ENCODE measurements at places on chromosomes 12 and 14. TPM values are rescaled to one million over a fixed set of nuclear protein-coding genes. Genes with fewer than 3 reads are reported as not detected.

Gene TAS2R46
- polyA plus RNA-seq = 0.21 TPM

Gene SHMT2
- polyA plus RNA-seq = 40.4 TPM

Gene SPIC
- polyA plus RNA-seq = not detected

Gene GSG1
- polyA plus RNA-seq = not detected

Gene THTPA
- 18.1 TPM for polyA plus RNA-seq

GRCh38 chr14:52018252-52018651, 28.9 kb downstream of the RTRAF start:
- no peak overlapping the region for H3K27ac ChIP-seq
- no peak for DNase-seq
- no peak overlapping the region for H3K4me3 ChIP-seq
- H3K4me1 ChIP-seq = peaks cover 4% of the 10 kb centered on the region

DNA sequence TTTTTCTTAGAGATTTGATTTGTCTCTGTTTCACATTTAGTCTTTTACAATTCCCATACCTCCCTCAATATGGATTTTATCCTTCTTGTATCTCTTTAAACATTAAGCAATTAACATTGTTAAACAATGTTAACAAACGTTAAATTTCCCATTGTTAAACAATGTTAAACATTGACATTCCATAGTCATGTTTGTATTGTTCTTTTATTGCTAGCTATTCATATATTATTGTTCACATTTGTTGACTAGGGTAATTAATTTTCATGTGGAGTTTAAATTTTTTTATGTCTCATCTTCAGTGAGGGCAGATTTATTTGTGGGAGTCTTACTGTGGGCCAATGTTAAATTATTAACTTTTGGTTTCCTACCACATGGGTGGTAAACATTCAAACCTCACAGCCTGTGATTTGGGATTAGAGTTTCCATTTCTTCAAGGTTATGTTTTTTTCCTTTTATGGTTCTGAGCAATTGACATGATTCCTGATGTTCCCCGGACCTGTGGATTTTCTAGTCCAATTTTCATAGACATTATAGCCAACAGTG, 294.3 kb downstream of the ALG10B start:
- H3K27me3 ChIP-seq = no peaks in the 10 kb centered on the region
- H3K27ac ChIP-seq = no peak overlapping the region
- DNase-seq = no peak
- H3K4me1 ChIP-seq = no peaks in the 10 kb centered on the region

- no peaks in the 10 kb centered on the region for H3K27me3 ChIP-seq
- DNase-seq = no peak
- no peak overlapping the region for H3K27ac ChIP-seq
- H3K4me3 ChIP-seq = no peak overlapping the region
- no peaks in the 10 kb centered on the region for H3K36me3 ChIP-seq
Measured at GRCh38 chr14:93943052-93943451, 15.9 kb downstream of the FAM181A start.

- no peaks in the 10 kb centered on the region for H3K36me3 ChIP-seq
- no peak for DNase-seq
- no peaks in the 10 kb centered on the region for H3K27me3 ChIP-seq
- H3K27ac ChIP-seq = no peak overlapping the region
Measured at GRCh38 chr12:89085421-89085820, 266.9 kb downstream of the DUSP6 start.

- no peak overlapping the region for H3K4me3 ChIP-seq
- no peak overlapping the region for H3K27ac ChIP-seq
- H3K27me3 ChIP-seq = no peaks in the 10 kb centered on the region
- no peaks in the 10 kb centered on the region for H3K36me3 ChIP-seq
- no peak for DNase-seq
- H3K4me1 ChIP-seq = peaks cover 3% of the 10 kb centered on the region
Measured at GRCh38 chr12:69345077-69345476, 3.1 kb upstream of the LYZ start.

DNA sequence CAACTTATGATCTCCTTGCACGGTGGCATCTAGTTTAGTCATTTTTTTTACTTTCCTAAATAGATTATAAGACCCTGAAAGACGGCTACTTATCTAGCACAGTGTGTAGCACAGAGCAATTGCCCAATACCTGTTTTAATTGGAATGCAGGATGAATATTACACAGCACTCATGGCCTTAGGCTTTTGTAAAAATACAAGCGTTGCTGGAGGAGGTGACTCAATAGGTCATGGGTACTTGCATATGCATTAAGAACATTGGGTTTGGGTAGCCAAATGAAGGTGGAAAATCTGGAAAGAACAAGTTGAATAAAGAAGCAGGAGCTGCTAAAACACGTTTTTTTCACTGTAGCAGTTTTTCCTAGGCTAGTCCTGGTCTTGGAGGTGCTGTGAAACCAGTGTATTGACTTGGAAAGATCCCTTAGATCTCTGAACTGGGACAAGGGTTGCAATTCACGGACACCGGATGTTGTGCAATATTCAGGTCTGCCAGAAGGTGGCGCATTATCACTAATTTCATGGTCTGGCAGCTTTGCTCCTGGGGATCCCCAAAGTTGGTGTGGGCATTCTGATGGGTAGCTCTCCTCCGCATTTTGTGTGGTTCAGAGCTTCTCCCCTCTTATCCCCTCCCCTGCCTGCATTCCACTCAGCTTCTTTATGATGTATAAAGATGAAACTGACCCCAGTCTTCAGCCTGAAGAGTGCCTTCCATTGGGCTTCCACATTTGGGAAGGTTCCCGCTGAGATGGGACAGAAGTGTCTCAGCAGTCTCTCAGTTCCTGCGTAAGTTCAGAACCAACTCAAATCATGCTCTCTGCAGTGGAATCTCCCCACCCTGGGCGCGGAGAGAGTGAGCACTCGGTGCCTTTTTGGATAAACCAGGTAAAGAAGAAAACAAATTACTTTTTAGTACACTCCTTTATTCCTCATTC, 278.3 kb downstream of the NRXN3 start:
- no peak overlapping the region for H3K27ac ChIP-seq
- no peaks in the 10 kb centered on the region for H3K36me3 ChIP-seq
- H3K4me3 ChIP-seq = no peak overlapping the region
- no peaks in the 10 kb centered on the region for H3K4me1 ChIP-seq
- DNase-seq = no peak
- no peaks in the 10 kb centered on the region for H3K27me3 ChIP-seq

GRCh38 chr12:66482351-66483203, 180.3 kb downstream of the HELB start:
- H3K4me3 ChIP-seq = no peak overlapping the region
- H3K27ac ChIP-seq = no peak overlapping the region
- H3K4me1 ChIP-seq = no peaks in the 10 kb centered on the region
- no peaks in the 10 kb centered on the region for H3K36me3 ChIP-seq

- peaks cover 21% of the 10 kb centered on the region for H3K4me1 ChIP-seq
- H3K36me3 ChIP-seq = no peaks in the 10 kb centered on the region
- H3K27ac ChIP-seq = no peak overlapping the region
- no peaks in the 10 kb centered on the region for H3K27me3 ChIP-seq
- H3K4me3 ChIP-seq = peak overlapping the region; percentile 23
Measured at GRCh38 chr12:22410486-22410885, 76.0 kb upstream of the ST8SIA1 start.

GRCh38 chr12:116358536-116358892, 81.0 kb upstream of the MED13L start:
- no peak overlapping the region for H3K4me3 ChIP-seq
- peaks cover 27% of the 10 kb centered on the region for H3K4me1 ChIP-seq
- H3K36me3 ChIP-seq = no peaks in the 10 kb centered on the region
- no peak overlapping the region for H3K27ac ChIP-seq
- no peaks in the 10 kb centered on the region for H3K27me3 ChIP-seq

- no peaks in the 10 kb centered on the region for H3K27me3 ChIP-seq
- no peak overlapping the region for H3K27ac ChIP-seq
- no peaks in the 10 kb centered on the region for H3K36me3 ChIP-seq
- no peak for DNase-seq
Measured at GRCh38 chr14:95229749-95230148, 72.4 kb upstream of the DICER1 start.

- no peaks in the 10 kb centered on the region for H3K27me3 ChIP-seq
- no peak overlapping the region for H3K27ac ChIP-seq
- no peak for DNase-seq
Measured at GRCh38 chr12:59861635-59862034, 265.8 kb downstream of the SLC16A7 start.

DNA sequence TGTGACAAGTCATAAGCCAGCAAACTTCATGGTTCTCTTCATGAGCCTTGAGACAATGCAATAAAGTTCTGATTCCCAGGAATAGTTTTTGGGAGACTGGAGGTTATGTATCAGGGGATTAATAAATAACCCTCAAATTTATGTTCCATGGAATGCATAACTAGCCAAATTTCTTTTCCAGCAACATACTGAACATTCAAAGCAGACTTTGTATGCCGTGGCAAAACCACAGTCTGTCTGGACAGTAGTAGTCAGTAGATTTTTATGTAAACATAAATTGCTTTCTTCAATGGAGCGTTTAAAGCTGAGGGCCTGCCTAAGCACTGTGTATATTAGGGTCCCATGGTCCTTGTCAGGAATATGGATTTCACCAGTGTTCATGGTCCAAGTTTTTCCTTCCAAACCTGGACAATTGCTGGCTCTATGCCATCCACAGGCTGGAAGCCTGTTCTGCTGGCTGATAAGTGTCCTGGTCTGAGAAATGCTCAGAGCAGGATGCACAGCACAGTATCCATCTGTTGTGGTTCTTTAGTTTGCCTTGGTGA, 144.9 kb downstream of the SRGAP1 start:
- H3K4me1 ChIP-seq = no peaks in the 10 kb centered on the region
- no peak overlapping the region for H3K27ac ChIP-seq
- no peak for DNase-seq
- no peak overlapping the region for H3K4me3 ChIP-seq
- H3K36me3 ChIP-seq = no peaks in the 10 kb centered on the region

DNA sequence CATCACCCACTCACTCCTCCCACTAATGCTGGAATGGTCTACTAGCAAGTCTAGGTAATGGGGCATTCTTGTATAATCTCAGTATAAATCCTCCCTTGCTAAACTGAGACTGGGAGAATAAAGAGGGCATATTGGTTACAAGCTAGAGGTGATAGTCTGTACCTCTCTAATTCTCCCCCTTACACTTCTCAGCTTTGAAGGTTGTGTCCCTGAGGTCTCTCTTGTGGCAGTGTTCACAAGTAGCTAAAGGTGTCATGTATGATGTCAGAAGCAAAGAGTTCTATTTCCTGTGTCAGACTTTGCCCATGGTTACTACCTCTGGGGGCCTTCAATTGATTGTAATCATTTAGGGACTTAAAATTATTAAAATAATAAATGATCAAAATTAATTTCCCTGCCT, 26.6 kb upstream of the CCDC196 start:
- H3K36me3 ChIP-seq = no peaks in the 10 kb centered on the region
- no peak for DNase-seq
- H3K4me1 ChIP-seq = no peaks in the 10 kb centered on the region
- H3K27ac ChIP-seq = no peak overlapping the region

- H3K4me1 ChIP-seq = no peaks in the 10 kb centered on the region
- DNase-seq = no peak
- no peak overlapping the region for H3K27ac ChIP-seq
- no peak overlapping the region for H3K4me3 ChIP-seq
- H3K36me3 ChIP-seq = no peaks in the 10 kb centered on the region
- H3K27me3 ChIP-seq = no peaks in the 10 kb centered on the region
Measured at GRCh38 chr12:112464605-112465004, 45.9 kb downstream of the PTPN11 start.

All from naive thymus-derived CD4-positive, alpha-beta T cell (primary cell).